DND-41 (cell line): ENCODE measurements at places on chromosomes 12 and 14.

GRCh38 chr12:74538491-74539258, 1.0 kb downstream of the ATXN7L3B start:
- H3K4me1 ChIP-seq = peaks cover 37% of the 10 kb centered on the region
- peak overlapping the region; percentile 95 for H3K27ac ChIP-seq
- DNase-seq = peak; percentile 37
- peak overlapping the region; percentile 70 for H3K4me3 ChIP-seq

GRCh38 chr12:38691164-38691563, 214.2 kb downstream of the CPNE8 start:
- no peak overlapping the region for H3K27ac ChIP-seq
- no peak for DNase-seq
- H3K4me1 ChIP-seq = no peaks in the 10 kb centered on the region
- no peaks in the 10 kb centered on the region for H3K36me3 ChIP-seq

DNA sequence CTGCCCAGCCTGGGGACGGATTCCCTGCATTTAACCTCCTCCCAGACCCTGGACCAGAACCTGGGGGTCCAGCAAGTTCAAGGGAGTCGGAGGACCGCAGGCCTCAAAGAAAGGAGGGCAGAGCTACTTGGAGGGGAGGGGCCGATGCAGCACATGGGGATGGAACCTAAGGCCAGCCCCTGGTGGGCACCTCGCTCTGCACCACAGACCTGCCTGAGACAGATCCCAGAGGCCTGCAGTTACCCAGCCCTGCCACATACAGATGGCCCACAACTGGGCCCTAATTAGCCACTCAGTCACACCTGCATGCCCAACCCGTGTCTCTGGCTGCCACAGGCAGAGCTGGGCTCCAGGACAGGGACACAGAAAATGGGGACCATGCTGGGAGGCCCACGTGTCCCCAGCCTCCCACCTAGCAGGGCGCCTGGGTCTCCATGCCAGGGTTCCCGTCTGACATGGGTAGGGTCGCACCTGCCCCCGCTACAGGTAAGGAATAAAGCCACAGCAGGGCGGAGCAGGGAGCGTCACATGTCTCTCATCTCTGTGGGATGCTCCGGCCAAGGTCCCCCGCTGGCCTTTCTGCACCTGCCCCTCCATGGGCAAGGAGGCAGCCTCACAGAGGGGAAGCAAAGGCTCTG, 16.7 kb downstream of the AKT1 start:
- H3K27me3 ChIP-seq = no peaks in the 10 kb centered on the region
- H3K36me3 ChIP-seq = peaks cover 93% of the 10 kb centered on the region
- no peak for DNase-seq
- no peak overlapping the region for H3K4me3 ChIP-seq

DNA sequence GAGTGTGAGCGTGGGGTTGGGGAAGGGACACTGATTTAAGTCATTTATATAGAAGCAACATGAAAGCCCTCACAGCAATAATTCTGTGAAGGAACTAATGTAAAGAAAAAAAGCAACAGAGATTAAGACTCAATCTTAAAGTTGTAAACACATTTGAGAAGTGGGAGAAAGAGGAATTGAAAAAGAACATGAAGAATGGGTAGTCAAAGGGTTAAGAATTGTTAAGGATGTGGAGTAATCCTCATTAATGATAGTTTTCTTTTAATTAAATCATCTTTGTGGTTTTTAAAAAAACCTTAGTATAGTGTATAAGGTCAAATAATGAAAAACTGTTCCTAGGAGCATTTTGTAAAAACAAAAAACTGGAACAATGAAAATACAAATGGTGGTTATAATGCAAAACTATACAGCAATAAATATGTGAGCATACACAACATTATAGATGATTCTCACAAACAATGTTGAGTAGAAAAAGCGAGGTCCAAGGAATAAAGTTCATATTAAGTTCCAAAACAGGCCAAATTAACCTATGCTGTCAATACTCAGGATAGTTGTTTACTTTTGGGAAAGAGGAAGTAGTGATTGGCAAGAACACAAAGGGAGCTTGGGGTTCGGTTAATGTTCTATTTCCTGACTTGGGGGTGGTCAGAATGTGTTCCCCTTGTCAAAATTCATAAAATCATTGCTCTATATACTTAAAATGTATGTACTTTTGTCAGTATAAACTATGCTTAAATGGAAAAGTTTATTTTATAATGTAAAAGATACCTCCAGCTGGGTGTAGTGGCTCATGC, 120.4 kb upstream of the ATF7IP start:
- no peak overlapping the region for H3K4me3 ChIP-seq
- peaks cover 3% of the 10 kb centered on the region; the same call in 1 of the 2 replicates for H3K4me1 ChIP-seq
- no peak for DNase-seq
- no peaks in the 10 kb centered on the region for H3K27me3 ChIP-seq
- H3K36me3 ChIP-seq = no peaks in the 10 kb centered on the region

DNA sequence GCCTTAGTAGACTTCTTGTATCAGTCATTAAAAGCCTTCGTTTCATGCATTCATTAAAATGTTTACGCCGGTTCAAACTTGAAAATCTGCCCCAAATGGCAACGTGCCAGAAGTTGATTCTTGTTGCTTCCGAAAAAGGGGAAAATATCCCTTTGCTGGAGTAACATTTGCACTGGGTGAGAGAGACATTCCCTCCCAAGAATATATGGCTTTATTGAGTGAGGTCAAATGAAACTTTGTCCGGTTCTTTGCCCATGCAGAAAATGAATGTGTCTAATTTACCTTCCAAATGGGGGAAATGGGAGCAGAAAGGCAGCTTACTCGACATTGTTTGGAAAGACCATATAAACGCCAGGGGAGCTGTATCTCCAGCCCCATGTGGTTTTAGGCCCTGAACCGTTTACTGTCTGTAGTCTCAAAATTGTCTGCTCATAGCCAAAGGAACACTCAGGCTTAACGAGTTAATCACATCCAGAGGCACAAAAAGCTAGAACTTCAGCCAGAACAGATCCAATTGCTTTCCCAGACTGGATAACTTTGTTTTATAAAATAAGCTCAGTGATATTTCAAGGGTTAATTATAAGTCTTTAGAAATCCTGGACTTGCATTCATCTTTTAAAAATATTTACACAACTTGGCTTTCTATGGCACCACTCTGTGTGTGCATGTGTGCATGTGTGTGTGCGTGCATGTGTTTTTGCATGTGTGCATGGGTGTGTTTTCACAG, 2.9 kb upstream of the EMP1 start:
- no peak overlapping the region for H3K27ac ChIP-seq
- no peak overlapping the region for H3K4me3 ChIP-seq
- no peaks in the 10 kb centered on the region for H3K4me1 ChIP-seq

GRCh38 chr12:78167510-78167909, 336.8 kb downstream of the NAV3 start:
- no peaks in the 10 kb centered on the region for H3K4me1 ChIP-seq
- no peaks in the 10 kb centered on the region for H3K36me3 ChIP-seq
- DNase-seq = no peak
- H3K4me3 ChIP-seq = no peak overlapping the region
- no peak overlapping the region for H3K27ac ChIP-seq
- no peaks in the 10 kb centered on the region for H3K27me3 ChIP-seq

DNA sequence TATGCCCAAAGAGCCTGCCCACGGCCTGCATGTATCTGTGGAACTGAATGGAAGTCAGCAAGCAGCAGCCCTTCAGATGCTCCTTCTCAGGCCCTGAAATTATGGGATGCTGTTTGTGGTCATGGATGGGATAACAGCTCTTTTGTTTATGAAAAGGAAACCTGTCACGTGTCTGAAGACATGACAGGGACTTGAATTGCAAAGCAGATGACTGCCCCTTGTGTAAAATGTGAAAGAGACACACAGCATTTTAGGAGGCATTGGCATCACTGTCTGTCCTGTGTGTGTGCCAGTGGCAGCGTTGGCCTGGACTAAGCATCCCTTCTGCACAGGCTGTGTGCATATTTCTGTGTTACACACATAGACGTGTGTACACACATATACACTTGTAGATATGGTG, 192.1 kb downstream of the VRK1 start:
- H3K4me3 ChIP-seq = no peak overlapping the region
- no peaks in the 10 kb centered on the region for H3K36me3 ChIP-seq
- DNase-seq = no peak
- no peaks in the 10 kb centered on the region for H3K27me3 ChIP-seq
- 0 out of 2 replicates have a peak, but pooled peaks cover 7% of the 10 kb centered on the region for H3K4me1 ChIP-seq

DNA sequence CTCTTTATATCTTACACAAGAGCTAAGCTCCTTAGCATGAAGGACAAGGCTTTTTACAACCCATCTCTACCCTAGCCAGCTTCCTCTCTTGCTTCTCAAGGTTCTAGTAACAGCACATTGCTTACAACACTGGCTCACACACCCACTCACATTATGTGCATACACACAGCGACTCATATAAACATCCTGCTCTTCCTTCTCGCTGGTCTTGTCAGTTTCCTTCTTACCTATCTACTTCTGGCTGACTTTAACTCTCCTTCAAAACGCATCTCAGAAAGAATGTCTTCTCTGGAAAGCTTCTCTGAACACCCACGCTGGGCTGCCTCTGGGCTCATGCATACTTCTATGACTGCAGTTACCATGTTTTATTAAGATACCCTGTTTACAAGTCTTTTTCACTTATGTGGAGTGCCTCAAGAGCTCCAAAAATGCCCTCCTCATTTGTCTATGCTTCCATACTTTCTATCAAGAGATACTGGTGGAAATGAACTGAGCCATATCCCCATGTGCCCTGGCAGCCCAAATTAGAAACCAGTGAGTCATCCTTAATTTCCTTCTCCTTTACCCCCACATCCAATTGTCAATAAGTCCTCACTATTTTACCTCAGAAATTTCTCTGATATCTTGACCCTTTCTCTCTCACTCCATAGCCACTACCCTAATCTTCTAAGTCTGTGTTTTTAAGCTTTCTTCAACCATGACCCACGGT, 126.9 kb upstream of the KRAS start:
- no peaks in the 10 kb centered on the region for H3K4me1 ChIP-seq
- H3K4me3 ChIP-seq = no peak overlapping the region
- no peak for DNase-seq
- H3K27ac ChIP-seq = no peak overlapping the region
- no peaks in the 10 kb centered on the region for H3K36me3 ChIP-seq

- no peak for DNase-seq
- peak overlapping the region; percentile 95 for H3K27ac ChIP-seq
- peaks cover 47% of the 10 kb centered on the region for H3K4me1 ChIP-seq
- H3K4me3 ChIP-seq = peak overlapping the region; percentile 80
- peaks cover 46% of the 10 kb centered on the region for H3K36me3 ChIP-seq
Measured at GRCh38 chr14:58296726-58297125, 1.6 kb upstream of the ARID4A start.

- H3K36me3 ChIP-seq = no peaks in the 10 kb centered on the region
- no peak for DNase-seq
- no peaks in the 10 kb centered on the region for H3K27me3 ChIP-seq
- no peak within 1 kb of the TSS for H3K27ac ChIP-seq
- H3K4me1 ChIP-seq = no peaks in the 10 kb centered on the region
Measured at GRCh38 chr14:41606532-41607303, at the start of gene LRFN5. TSS of gene LRFN5 (plus strand) at chr14:41606876.

- H3K36me3 ChIP-seq = no peaks in the 10 kb centered on the region
- H3K4me1 ChIP-seq = no peaks in the 10 kb centered on the region
- no peak overlapping the region for H3K27ac ChIP-seq
- H3K27me3 ChIP-seq = no peaks in the 10 kb centered on the region
- no peak for DNase-seq
Measured at GRCh38 chr12:47014474-47014873, 64.9 kb upstream of the PCED1B start.

- no peak for DNase-seq
- H3K4me3 ChIP-seq = no peak overlapping the region
- H3K27me3 ChIP-seq = no peaks in the 10 kb centered on the region
- no peaks in the 10 kb centered on the region for H3K36me3 ChIP-seq
Measured at GRCh38 chr14:72928872-72929271, 2.6 kb downstream of the DCAF4 start.

DNA sequence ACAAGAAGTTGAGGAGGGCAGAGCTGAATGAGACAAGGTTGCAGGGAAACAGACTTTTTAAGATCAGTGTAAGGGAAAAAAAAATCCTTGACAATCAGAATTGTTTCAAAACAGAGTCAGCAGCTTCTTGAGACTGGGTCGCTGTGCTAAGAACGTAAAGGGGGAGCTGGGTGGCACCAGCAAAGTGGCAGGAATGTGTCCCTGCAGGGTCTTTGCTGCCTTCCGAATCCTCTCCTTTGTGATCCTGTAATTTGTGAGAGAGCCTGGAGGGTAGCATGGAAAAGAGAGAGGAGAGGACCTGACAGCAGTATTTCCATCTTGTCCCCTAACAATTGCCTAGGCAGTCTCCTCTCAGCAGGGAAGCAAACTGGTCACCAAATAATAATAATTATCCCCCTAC, 472.8 kb downstream of the RGS6 start:
- no peak overlapping the region for H3K4me3 ChIP-seq
- no peaks in the 10 kb centered on the region for H3K36me3 ChIP-seq
- no peak for DNase-seq
- no peak overlapping the region for H3K27ac ChIP-seq
- H3K27me3 ChIP-seq = no peaks in the 10 kb centered on the region
- peaks cover 30% of the 10 kb centered on the region for H3K4me1 ChIP-seq

- H3K4me3 ChIP-seq = no peak overlapping the region
- H3K27ac ChIP-seq = no peak overlapping the region
- H3K4me1 ChIP-seq = peaks cover 7% of the 10 kb centered on the region
- no peaks in the 10 kb centered on the region for H3K27me3 ChIP-seq
- H3K36me3 ChIP-seq = peaks cover 8% of the 10 kb centered on the region
Measured at GRCh38 chr14:21521501-21521900, 4.6 kb downstream of the SALL2 start.

GRCh38 chr14:67411820-67412421, at the start of gene PLEK2:
TSS of gene PLEK2 (minus strand) at chr14:67412165. CDS start at chr14:67412059, 106 bp downstream.
- H3K27me3 ChIP-seq = no peaks in the 10 kb centered on the region
- DNase-seq = no peak
- H3K36me3 ChIP-seq = no peaks in the 10 kb centered on the region

DNA sequence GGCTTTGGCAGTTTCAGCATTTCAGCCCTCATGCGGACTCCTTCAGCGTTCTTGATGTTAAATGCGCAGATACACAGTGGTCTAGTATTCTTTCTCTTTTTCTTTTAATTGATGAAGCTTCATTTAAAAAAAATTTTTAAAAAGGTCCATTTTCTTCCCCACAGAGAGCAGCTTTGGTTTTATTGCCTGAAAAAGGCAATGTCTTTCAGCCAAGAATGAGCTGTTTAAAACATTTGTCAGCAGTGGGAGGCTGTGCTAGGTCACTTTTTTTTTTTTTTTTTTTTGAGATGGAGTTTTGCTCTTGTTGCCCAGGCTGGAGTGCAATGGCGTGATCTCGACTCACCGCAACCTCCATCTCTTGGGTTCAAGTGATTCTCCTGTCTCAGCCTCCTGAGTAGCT, 13.5 kb downstream of the KMT5A start:
- H3K4me3 ChIP-seq = no peak overlapping the region
- DNase-seq = no peak
- H3K27ac ChIP-seq = no peak overlapping the region
- peaks cover 81% of the 10 kb centered on the region for H3K36me3 ChIP-seq

GRCh38 chr12:72622556-72622955, 350.4 kb downstream of the TRHDE start:
- H3K4me3 ChIP-seq = no peak overlapping the region
- H3K27ac ChIP-seq = no peak overlapping the region
- H3K4me1 ChIP-seq = no peaks in the 10 kb centered on the region
- no peaks in the 10 kb centered on the region for H3K36me3 ChIP-seq
- DNase-seq = no peak
- H3K27me3 ChIP-seq = no peaks in the 10 kb centered on the region

GRCh38 chr14:58637391-58638230, at the start of gene DACT1:
TSS of gene DACT1 (plus strand) at chr14:58637962. CDS start at chr14:58638203, 241 bp downstream.
- no peak within 1 kb of the TSS for H3K4me3 ChIP-seq
- DNase-seq = no peak
- H3K27ac ChIP-seq = no peak within 1 kb of the TSS
- no peaks in the 10 kb centered on the region for H3K27me3 ChIP-seq
- H3K36me3 ChIP-seq = no peaks in the 10 kb centered on the region

GRCh38 chr12:5830111-5830510, 114.9 kb downstream of the ANO2 start:
- H3K4me1 ChIP-seq = no peaks in the 10 kb centered on the region
- no peak overlapping the region for H3K4me3 ChIP-seq
- H3K36me3 ChIP-seq = no peaks in the 10 kb centered on the region
- H3K27ac ChIP-seq = no peak overlapping the region
- DNase-seq = no peak
